ENCODE measurements at places on chromosomes 4 and X.

- no peak for DNase-seq
Measured at GRCh38 chrX:12162420-12162819, 24.1 kb downstream of the FRMPD4 start.

GRCh38 chrX:40093586-40093985 lies 4.2 kb downstream of the BCOR start:
- no peak for DNase-seq

DNA sequence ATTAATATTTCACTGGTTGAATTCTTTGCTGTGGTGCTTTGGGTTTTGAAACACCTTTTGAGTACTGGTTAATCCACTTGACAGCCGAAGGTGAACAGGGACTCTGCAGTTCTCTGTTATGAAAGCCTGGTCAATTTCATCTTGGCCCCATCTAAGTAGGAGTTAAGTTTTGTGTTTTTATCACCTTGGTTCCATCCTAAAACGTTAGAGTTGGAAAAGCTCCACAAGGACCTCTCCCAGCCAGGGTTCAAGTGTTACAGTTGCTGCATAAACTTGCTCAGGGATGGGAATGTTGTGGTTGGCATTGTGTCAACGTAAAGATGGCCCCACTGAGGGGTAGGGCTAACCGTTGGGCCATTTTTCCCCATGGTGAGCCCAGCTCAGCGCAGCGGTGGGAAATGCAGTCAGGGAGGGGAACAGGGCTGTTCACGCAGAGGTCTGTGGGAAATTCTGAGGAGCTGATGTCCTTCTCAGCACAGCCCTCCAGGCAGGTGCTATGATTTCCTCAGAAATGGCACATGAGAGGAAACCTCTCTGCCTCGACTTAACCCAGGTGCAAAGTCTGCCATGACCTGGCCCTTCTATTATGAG lies 188.7 kb downstream of the STIM2 start:
- DNase-seq = no peak

GRCh38 chr4:61201961-61202637 lies 2.0 kb downstream of the ADGRL3 start:
- no peak for DNase-seq

DNA sequence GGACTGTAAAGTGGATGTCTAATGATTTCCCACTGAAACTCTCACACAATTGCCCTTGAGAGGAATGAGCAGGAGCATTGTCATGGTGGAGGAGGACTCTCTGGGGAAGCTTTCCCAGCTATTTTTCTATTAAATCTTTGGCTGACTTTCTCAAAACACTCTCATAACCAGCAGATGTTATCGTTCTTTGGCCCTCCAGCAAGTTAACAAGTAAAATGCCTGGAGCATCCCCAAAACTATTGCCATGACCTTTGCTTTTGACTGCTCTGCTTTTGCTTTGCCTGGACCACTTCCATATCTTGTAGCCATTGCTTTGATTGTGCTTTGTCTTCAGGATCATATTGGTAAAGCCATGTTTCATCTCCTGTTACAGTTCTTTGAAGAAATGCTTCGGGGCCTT lies 120.2 kb upstream of the PDE5A start:
- DNase-seq = no peak

DNA sequence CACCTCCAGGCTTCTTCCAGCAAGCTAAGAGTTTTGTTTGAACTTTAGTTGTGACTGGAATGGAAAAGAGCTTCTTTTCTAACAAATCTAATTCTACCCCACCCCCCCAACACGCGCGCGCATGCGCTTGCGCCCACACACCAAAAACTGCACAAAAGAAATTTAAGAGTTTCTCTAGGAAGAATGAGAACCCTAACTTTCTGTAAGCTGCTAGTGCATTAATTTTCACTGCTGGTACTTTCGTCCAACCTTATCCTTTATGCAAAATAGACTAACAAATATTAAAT lies 9.0 kb upstream of the INTU start:
- DNase-seq = no peak

DNA sequence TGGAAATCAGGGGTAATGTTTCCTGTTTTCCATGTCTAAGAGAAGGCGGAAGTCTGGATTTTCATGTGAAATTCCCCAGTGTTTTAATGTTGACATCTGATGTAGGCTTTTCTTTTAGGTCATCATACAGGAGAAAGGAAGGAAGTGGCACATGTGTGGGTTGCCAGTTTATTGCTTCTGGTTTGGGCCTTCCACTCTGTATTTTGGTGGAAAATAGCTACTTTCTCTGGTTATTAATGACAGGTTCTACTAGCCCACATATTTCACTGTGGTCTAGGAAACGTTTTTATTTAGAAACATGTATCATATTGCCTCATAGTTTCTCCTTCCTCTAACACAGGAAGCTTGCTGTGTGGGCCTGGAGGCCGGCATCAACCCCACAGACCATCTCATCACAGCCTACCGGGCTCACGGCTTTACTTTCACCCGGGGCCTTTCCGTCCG lies 7.2 kb downstream of the PDHA1 start:
- DNase-seq = no peak

GRCh38 chr4:133668061-133668851 lies 519.2 kb downstream of the PCDH10 start:
- no peak for DNase-seq

DNA sequence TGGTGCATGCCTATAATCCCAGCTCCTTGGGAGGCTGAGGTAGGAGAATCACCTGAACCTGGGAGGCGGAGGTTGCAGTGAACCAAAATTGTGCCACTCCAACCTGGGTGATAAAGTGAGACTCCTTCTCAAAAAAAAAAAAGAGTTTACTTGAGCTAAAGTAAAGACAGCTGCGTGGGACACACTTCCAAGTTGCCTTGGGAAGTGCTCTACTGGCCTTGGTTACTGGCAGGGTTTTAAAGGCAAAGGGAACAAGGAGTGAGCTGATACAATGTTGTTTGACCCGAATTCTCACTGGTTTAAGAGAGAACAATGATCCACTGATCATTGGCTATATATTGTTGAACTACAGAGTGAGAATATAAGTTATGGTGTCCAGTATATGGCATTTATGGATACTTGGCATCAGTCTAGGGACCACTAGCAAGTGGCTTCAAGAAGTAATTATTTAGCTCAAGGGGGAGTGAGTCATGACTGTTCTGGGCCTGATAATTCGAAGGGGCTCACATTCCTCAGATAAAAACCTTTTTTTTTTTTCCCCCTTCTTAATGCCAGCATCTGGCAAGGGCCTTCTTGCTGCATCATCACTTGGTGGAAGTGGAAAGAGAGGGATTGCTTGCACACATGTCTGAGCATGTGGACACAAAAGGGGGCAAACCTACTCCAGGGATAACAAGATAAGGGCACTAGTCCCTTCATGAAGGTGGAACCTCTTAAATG lies 32.3 kb downstream of the GRK4 start:
- no peak for DNase-seq

DNA sequence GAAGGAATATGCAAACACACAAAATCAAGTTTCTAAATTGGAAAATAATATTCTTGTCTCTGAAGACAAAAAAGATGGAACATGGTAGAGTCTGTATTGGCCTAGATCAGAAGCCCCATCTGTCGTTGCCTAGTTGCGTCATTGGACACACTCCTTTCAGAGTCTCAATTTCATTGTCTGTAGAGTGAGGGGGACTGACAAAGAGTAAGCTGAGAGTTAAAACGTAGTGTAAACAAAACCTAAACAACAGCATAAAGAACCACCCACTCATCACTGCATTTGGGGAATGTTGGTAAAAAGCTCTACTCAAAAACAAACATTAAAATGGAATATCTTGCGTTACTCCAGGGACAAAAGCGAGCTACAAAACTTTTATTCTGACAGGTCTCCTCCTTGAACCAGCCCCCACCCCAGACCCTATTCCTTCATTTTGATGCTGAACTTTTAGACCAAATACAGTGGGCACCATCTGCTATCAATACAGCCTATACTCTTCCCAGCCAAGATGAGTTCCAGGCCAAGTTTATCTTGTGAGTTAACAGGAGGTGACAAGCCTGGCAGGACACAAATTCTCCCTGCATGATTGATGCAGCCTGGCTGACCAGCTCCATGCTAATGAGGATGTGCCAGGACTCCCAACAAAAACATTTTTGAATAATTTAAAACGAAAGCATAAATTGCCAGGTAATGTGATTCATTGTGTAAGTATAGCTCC lies 125.2 kb downstream of the COL25A1 start:
- no peak for DNase-seq

GRCh38 chrX:40784516-40785151 lies 49.3 kb upstream of the MED14 start:
- DNase-seq = no peak

DNA sequence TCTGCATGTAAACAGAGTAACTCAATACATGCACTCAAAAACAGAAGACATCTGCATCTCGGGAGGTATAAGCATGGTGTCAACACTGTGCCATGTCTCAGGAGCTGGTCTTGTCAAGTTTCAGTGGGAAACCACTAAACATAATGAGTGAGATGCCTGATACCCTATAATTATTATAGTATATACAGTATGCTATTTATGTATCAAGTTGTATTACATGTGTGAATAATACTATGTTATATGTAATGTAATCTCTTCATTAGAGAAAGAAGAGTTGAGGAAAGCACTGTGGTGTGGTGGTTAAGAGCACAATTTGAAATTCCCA lies 2.5 kb downstream of the PPBP start:
- no peak for DNase-seq

- no peak for DNase-seq
Measured at GRCh38 chrX:70062961-70063550, 799 bp downstream of the OTUD6A start.

DNA sequence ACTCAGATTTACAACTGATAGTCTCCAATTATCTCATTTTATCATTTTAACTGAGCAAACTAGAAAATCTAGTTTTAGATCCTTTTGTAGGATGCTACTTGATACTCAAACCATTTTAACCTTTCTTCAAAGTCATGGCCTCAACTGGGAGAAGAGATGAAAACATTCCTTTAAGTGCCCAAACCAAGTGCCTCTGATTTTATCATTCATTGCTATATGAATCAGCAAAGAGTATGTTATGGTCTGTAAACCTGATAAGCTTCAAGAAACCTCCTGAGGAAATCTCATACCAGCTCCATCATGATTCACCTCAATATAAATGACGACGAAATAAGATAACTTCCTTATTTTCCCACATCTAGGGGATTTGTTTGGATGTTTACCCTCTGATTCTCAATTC lies 119.9 kb downstream of the FAM13A start:
- DNase-seq = no peak

GRCh38 chrX:2523911-2524310 lies 23.1 kb upstream of the DHRSX start:
- DNase-seq = no peak

DNA sequence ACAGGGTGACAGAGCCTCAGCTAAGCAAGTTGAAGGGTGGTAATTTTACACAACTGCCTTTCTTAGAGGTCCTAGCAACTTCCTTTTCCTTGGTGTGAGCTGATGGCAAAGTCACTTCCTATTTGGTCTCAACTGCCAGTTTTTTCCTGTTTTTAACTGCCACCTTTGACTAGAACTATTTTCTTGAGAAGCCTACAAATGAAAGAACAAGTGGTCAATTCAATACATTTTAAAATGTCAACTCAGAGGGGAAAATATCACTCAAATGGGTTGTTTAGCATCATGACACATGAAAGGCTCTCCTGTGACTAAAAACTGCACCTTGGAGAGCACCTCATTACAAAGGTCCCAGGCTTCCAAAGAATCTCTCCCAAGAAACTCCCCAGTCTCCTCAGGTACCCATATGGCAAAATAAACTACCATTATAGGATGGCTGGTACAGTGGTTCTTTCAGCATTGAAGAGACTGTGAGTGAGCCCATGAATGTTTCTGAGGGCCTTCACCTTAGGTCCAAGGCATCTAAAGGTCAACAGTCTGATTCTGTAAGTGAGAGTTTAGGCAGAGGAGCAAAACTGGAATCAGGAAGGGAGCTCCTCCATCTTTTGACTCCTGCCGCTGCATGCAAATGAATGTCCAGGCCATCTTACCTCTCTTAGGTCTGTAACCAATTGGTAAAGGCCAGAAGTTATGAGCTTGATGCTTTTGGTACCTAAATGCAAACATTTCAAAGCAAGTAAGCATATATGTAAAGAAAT lies 5.5 kb upstream of the STK26 start:
- no peak for DNase-seq

DNA sequence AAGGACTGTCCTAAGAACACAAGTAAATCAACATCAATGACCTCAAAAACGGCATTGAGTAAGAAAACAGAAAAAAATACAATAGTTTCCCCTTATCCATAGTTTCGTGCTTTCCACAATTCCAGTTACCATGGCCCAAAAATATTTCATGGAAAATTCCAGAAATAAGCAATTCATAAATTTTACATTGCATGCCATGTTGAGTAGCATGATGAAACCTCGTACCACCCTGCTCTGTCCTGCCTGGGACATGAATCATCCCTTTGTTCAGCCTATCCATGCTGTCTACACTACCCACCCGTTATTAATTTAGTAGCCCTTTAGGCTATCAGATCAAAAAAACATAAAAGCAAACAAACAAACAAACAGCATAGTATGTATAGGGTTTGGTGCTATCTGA lies 51.1 kb downstream of the KLF3 start:
- DNase-seq = no peak

GRCh38 chrX:151680805-151681204 lies 14.5 kb upstream of the PRRG3 start:
- peak; percentile 19 for DNase-seq

GRCh38 chrX:2692221-2693112 lies 1.4 kb downstream of the CD99 start:
- no peak for DNase-seq

GRCh38 chrX:73766431-73766795 lies 203.4 kb downstream of the CHIC1 start:
- DNase-seq = no peak

GRCh38 chr4:70614184-70614555 lies 14.4 kb upstream of the ENAM start:
- no peak for DNase-seq

GRCh38 chr4:40844261-40844660 lies 94.5 kb downstream of the NSUN7 start:
- DNase-seq = peak; percentile 19

DNA sequence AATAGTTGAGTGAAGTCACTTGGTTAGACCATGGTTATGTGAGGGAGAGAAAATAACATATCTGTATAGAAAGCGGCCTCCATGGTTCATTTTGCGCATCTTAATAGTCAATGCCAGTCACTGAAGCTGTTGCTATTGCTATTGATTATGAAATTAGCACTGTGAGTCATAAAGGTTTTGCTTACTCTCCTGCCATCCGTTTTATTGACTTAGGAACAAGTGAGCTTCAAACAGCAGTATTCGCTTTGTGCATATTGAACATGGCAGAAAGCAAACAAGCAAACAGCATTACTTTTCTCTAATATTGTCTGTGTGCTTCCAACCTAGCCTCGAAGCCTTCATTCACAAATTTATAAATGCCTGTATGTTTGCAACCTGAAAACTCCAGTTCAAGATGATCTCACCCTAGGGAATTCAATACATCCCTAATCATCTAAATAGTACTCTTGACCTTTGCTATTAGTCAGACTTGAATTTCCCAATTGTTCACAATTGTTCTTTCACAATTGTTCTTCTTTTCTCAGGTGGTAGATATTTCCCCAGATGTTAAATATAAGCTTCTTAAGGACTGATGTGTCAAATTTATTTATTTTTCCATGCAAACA lies 55.9 kb upstream of the GABRA2 start:
- DNase-seq = no peak

- DNase-seq = peak; percentile 72
Measured at GRCh38 chrX:125203737-125204578, 115.7 kb upstream of the TEX13C start.
